ENCODE measurements at places on chromosomes 4 and X.

GRCh38 chrX:132651421-132652086 lies 162.7 kb upstream of the MBNL3 start:
- DNase-seq: no peak

DNA sequence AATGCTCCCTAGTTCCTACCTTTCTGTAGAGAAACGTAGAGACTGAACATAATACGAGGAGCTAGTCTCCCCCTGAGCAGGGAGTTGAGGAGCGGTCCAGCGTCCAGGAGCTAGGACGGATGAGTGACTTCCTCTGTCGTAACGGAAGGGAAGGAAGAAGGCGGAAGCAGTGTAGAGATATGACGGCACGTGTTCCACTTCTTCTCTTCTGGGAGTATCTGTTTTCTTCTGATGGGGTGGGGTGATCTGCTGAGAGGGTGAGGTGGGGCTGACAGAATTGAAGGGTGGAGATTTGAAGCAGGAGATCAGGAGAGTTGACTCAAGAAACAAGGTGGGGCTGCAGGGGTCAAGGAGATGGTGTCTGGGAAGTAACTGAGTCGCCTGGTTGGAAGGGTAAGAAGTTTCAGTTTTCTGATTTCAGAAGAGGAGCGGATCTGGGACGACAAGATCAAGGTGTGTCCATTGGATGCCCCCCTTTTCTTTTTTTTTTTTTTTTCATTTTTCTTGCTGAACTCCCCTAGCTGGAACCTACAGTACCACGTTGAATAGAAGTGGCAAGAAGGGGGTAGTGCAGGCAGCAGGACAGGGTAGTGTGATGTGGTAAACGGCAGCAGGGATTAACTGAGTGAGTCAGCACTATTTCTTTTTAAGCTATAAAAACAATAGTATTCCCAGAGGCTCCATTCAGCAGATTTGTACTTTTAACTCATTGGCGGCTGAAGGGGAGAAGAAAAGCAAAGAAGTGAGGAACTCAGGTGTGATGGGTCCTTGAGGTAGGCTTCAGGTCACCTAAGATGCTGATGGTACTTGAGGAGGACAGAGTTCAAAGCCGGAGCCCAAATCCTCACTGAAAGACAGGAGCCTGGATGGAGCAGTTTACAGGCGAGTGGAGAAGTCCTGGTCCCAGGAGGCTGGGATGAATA lies 50.8 kb upstream of the SETD7 start:
- no peak for DNase-seq

DNA sequence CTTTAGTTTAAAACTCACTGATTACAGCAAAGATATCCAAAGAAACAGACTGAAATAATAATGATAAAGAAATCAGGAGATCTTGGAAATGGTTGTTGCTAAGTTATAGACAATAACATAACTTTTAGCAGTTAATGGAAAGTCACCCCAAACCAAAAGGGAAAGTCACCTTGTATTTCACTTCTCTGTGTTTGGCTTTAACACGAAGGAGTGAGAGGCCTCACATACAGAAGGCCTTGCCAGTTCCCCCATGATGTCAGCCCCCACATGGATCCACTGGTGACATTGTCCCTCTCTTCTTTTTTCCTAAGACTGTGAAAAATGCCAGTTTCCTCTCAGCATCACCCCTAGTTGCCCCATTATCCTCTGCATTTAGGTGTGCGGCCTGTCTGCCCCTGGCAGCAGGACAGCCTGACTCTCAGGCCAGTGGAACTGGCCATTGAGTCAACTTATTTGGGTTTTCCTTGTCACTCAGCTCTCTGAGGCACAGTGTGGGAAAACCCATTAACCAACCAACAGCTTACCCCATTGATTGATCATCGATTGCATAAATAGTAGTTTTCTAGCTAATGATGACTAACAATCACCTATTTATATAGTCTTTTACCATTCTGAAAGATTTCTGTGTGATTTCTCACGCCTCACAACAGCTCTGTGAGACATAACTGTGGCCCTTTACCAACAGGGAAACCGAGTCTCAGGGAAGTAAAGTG lies 308.1 kb downstream of the PTTG2 start:
- DNase-seq: no peak

DNA sequence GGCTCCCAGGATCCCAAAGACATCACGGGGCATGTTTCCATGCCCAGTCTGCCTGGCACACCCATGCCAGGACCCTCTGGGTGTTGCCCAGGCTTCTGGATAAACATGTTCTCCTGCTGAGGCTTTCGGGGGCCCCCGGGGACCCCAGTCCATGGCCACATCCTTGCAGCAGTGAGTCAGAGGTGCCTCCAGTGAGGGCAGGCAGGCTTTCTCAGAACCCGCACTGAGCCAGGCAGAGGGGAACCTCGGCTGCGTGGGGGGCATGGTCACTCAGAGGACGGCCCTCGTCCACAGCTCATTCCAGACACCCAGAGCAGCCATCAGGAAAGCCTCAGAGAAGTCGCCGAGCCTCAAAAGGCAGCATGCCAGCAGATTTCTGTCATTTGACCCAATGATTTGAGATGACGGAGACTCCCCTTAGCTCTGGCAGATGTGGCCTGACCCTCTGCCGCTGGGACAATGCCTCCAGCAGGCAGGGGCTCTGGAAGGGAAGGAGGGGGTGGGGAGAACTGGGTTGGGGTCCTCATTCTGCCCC lies 54.8 kb downstream of the PPP2R2C start:
- peak; percentile 26 for DNase-seq

- DNase-seq: no peak
Measured at GRCh38 chr4:107658400-107659336, 61.4 kb downstream of the PAPSS1 start.

DNA sequence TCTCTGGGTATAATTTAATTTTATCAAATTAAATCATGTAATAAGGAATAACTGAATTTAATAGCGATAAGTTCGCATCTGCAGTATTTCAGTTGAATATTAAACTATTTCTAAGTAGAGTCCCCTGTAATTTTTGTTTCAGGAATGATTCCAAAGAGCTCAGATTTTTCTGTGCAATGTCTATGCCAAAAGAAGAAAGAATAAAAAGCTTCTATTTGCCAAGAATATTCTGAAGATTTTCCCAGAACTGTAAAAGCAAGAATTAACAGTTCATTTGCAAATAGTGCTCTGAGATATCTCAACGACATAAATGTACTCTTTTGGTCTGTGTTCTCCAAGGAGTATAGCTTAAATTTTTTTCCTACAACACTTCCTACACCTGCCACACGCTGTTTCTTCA lies 1242.8 kb upstream of the DIAPH2 start:
- no peak for DNase-seq

DNA sequence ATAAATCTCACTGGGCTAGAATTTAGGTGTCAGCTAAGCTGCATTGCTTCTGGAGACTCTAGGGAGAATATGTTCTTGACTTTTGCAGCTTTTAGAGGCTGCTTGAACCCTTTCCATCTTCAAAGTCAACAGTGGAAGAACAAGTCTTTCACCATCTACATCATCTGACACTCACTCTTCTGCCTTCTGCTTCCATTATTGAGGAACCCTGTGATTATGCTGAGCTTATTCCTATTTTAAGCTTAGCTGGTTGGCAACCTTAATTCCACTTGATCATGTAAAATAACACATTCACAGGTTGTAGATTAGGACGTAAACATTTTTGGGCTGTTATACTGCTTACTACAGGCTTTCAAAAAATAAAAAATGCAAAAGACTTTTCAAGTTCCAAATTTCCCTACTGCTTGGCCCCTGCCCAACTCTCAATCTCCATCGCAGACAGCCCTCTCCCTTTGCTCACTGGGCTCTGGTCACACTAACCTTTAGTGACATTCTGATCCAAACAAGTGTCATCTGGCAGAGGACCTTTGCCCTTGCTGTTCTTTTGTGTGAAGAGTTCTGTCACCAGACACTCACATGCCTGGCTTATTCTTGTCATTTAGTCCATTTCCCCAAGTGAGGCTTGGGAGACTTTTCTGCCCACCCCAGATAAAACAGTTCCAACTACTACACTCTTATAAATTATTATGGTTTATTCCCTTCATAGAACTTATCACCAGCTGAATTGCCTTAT lies 1056.0 kb downstream of the STIM2 start:
- DNase-seq: no peak

DNA sequence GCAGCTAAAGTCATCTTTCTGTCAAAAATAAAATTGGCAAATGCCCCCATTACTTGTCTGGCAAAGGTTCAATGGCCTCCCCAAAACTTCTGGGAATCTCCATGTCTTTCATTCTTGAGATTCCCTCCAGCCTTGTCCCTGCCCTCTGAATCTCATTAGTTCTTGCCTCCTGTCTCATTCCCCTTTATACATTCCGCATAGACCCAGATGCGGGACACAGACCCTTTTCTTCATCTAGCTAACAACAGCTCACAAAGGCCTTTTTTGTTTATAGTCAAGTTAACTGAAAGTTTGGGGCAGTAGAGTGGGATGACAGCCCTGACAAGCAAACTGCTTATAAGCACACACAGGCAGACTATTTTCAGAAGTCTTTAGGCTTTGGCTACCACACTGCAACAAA lies 306.1 kb upstream of the FAM241A start:
- no peak for DNase-seq

- DNase-seq: no peak
Measured at GRCh38 chr4:56874166-56874565, 33.5 kb upstream of the REST start.

GRCh38 chrX:54714424-54714823 lies 83.6 kb downstream of the ITIH6 start:
- DNase-seq: no peak

DNA sequence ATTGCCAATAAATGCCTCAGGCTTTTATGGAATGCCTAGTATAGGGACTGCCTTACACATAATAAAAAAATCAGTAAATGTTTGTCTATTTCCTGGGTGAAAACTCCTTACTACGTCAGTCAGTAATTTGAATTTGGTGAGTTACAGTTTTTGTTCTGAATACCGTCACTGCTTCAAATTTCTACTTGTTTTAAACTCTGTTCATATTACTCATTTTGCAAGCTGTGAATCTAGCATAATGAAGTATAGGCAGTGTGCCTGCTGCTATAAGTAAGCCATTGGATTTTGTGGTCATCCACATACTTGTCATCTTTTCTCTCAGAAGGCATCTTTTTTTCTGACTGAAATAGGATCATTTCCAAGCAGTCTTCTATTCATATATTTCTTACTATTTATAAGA lies 43.1 kb downstream of the SYNPO2 start:
- DNase-seq: no peak

GRCh38 chr4:146486565-146486964 lies 35.2 kb downstream of the SLC10A7 start:
- no peak for DNase-seq

- no peak for DNase-seq
Measured at GRCh38 chr4:158999849-159000248, 103.0 kb upstream of the RAPGEF2 start.

- DNase-seq: no peak
Measured at GRCh38 chrX:77952173-77952572, 17.3 kb downstream of the PGAM4 start.
